ENCODE measurements at places on chromosomes 7 and 10.

- no peak for DNase-seq
Measured at GRCh38 chr7:116354171-116354545, 143.8 kb downstream of the TES start.

DNA sequence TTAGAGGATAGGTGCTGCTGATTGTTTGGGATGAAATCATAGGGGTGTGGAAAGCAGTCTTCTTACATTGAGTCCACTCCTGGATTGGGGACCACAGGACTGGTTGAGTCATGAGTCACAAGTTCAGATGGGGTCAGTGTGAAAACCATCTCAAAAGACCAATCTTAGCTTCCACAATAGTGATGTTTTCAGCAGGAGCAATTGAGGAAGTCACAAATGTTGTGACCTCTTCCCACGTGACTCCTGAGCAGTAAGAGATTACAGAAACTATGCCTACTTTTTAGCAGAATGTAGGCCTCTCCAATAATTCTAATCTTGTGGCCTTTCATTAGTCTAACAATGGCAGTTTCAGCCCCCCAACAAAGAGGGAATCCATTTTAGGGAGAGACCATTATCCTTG is 256.9 kb upstream of the CDC14C start:
- DNase-seq, result no peak

GRCh38 chr10:112376396-112376790 is 2.5 kb downstream of the ACSL5 start:
- no peak for DNase-seq

- DNase-seq, result no peak
Measured at GRCh38 chr7:114789161-114789560, 132.7 kb upstream of the MDFIC start.

- no peak for DNase-seq
Measured at GRCh38 chr10:118116362-118116714, 69.6 kb upstream of the RAB11FIP2 start.

DNA sequence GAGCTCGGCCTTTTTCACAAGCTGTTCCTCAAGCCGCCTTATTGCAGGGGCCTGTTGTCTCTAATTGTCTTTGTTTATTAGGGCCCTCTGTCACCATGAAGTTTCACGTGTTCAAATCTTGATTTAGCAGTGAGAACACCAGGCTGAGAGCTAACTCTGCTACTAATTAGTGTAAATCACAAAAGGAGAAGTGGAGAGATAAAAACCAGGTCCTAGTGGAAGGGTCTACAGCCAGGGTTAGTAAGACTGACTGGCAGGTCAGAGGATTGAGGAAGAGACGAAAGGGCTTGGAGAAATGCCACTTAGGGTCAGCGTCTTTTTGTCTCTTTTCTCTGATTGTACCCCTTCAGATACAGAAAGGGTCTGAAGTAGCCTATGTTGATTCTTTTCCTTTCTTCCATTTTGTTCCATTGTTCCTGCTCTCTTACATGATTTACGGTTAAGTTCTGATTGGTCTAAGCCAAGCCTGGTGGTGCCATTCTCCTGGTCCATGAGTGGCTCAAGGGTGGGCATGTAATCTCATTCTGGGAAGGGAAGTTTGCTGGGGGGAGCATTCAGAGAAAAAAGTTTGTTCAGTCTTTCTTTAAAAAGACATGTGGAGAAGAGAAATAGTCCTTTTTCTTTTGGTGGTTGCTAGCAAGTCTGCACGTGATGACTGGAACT is 21.3 kb downstream of the SSMEM1 start:
- DNase-seq, result no peak

DNA sequence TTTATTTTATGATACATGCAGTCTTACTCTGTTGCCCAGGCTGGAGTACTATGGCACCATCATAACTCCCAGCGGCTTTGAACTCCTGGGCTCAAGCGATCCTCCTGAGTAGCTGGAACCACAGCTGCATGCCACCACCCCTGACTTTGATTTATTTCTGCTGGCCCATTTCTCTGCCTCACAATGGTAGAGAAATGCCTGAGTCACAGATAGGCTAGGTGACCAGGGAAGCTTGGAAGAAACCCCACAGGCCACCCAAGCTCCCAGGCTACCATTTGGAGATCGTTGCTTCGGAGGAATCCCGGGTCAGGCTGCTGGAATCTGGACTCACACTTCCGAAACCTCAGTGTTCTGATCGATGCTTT is 17.4 kb upstream of the BAIAP2L1 start:
- no peak for DNase-seq

DNA sequence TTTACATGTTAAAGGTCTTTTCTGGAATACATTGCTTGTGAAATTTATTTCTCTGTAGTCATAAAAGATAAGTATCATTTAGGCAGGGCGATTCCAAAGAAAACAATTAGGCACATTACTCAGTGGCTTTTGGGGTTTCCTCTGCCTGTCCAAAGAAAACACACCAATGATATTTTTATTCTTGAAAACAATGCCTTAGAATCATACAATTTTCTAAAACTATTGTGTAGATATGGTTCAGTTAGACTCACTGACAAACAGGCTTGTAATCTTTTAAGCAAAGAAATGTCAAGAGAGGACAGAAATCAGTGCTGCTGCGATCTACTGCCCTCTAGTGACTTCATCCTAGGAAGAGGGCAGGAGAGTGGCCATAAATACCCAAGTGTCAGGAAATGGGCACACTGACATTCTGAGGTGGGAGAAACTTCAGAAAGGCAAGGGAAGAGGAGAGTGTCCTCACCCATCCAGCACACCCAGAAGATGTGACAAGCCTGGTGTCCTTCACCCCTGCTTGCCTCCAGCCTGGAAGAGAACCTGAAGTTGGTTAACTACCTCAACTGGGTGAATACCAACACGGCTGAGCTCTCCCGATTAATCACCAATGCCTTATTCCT is 120.5 kb downstream of the GALNT11 start:
- DNase-seq, result peak; percentile 11

GRCh38 chr10:784403-785088 is 95.1 kb upstream of the DIP2C start:
- DNase-seq, result no peak

DNA sequence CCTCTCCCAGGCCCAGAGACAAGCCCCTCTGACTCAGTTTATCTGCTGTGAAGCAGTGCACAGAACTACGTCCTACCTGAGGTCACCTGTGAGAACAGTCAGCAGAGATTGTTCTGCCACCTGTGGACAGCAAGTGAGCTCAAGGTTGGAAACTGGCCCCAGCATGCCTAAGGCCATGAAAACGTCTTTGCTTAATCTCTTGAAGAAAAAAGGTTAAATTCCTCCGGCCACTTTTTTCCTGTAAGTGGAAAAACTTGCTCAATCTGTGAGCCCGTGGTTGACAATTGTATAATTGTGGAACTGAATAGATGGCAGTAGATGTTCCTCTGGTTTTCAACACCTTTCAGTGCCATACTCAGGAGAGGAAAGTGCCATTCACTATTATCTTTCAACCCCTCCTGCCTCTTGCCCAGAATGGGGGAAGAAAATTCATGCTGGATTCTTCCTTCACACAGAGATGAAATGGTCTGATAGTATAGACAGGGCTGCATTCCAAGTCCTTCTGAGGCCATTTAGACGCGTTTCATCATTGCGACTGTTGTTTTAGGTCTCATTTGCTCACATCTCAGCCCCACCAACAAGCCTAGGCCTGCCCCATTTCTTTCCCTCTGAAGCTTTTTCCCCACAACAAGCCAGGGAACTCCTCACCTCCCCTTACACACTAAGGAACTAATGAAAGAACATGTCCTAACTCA is 292.9 kb downstream of the FZD1 start:
- no peak for DNase-seq

GRCh38 chr10:66836057-66836456 is 89.8 kb upstream of the LRRTM3 start:
- DNase-seq, result no peak

DNA sequence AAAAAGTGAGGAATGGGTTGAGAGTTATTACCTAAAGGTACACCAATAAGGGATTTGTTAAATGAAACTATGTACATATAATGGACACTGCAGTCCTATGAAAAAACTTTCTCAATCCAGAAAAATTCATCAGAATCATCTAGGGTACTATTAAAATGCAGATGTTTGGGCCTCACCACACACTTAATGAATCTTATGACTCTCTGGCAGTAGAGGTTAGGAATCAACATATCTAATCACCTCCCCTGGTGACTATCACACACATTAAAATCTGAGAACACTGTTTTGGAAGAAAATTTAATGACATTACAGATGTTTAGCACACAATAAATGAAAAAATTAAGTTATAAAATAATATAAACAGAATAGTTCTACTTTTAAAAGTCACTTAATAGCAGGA is 32.1 kb downstream of the BAZ1B start:
- DNase-seq, result no peak

DNA sequence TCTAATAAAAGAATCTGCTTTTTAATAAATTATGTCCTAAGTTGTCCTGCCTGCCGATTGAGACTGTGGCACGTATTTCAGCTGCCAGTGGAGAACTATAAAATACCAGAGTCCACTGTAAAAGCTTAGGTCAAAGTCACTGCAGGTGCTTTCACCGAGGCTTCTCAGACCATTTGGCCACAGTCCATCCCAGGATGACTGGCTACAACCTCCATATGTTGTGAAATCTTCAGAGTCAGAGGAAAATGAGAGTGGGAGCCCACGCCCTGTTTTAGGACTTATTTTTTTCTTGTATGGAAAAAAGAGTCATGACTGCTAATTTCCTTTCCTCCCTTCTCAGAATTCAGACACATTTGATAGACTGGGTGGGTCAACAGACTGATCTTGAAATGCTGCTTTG is 182.9 kb downstream of the ANK3 start:
- DNase-seq, result no peak

DNA sequence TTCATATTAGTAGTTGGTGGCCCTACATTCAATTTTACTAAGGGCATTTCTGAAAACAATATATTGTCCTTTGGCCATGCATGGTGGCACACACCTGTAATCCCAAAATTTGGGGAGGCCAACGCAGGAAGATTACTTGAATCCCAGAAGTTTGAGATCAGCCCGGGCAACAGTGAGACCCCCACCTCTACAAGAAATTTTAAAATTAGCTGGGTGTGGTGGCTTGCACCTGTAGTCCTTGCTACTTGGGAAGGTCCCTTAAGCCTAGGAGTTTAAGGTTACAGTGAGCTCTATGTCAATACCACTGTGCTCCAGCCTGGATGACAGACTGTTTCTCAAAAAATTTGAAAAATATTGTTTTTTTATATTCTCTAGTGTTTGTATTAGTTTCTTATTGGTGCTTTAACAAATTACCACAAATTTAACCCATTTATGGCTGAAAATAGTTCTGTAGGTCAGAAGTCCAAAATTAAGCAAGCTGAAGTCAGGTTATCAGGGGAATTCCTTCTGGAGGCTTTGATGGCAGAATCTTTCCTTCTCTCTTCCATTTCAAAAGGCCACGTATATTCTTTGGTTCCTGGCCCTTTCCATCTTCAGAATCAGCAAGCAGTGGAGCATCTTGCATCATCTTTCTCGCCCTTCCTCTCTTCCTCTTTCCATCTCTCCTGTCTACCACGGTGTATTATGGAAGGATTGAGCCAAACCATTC is 12.4 kb downstream of the CBX3 start:
- no peak for DNase-seq

DNA sequence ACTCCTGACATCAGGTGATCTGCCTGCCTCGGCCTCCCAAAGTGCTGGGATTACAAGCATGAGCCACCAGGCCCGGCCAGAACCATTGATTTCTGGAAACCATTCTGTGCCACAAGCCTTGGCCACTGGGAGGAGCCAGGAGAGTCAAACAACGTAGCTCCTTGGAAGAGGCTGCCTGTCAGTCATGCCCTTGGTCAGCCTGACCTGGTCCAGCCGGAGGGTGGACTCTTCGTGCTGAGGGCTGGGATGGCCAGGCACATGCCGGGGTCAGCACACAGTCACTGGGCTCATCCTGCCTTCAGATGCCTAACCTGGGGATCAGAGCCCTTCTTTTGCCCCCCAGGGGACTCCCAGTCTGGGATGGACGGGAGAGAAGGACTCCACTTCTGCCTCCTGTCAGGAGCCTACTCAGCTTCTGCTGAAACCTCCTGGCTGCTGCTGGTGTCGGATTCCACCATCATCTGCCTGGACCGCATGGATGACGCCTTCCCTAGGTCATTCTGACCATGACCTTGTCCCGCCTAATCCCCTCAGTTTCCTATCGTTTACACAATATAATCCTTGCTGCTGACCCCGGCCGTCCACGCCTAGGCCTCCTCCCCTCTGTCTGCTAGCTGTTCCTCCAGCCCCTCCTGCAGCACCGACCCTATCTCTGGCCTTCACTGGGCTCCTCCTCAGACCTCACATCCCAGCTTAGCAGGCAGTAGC is 30.4 kb downstream of the TMEM270 start:
- no peak for DNase-seq

- no peak for DNase-seq
Measured at GRCh38 chr10:95384011-95384704, 93.4 kb upstream of the PDLIM1 start.

GRCh38 chr7:158541346-158542010 is 46.1 kb downstream of the PTPRN2 start:
- DNase-seq, result peak; percentile 16

DNA sequence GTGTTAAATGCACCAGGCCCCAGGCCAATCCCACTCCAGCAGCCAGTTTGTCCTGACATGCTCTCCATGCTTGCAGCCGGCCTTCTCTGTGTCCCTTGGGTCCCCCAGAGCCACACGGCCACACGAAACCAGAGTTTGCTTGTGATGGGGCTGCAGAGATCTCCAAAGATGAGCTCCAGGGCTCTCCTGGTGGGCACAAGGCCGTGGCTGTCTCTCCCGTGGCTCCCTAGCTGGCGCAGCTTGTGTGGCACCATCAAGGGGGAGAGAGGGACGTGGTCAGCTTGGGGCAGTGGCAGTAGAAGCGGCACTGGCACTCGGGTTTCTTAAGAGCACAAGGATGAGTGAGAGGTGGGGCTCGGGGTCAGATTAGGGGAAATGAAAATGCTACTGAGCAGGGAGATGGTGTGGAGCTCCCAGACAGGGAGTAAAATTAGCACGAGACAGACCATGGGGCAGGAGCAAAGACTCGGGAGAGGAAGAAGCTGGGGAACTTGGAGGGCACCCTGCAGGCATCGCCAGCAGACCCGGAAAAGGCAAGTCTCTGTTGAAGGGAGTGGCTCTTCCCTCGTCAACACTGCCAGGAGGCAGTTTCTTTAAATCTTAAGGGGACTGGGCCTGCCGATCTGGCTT is 572.5 kb upstream of the FOXK1 start:
- no peak for DNase-seq

Data from cerebellar nuclear complex (tissue), 1 donor.